ENCODE measurements at places on chromosomes 7 and 10.

GRCh38 chr10:18261063-18261610 lies 120.9 kb downstream of the CACNB2 start:
- no peak for DNase-seq

DNA sequence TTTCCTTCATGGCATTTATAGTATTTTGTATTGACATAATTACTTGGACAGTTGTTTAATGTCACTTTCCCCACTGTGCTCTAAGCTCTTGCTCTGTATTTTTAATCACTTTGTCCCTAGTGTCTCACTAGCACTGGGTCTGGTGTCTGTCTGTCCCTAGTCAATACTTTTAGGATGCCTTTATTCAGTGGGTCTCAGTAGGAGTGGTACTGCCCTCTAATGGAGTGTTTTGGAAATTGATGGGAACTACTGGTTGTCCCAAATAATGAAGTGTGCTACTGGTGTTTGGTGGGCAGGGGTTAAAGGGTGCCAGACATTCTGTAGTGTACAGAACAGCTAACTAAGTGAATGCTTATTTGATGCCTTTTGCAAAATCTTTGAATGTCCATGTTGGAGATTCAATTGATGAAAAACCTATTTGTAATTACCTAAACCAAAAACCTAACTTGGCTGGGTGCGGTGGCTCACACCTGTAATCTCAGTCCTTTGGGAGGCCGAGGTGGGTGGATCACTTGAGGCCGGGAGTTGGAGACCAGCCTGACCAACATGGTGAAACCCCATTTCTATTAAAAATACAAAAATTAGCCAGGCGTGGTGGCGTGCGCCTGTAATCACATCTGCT lies 33.3 kb downstream of the CDK14 start:
- no peak for DNase-seq

GRCh38 chr7:17787257-17787656 lies 153.0 kb downstream of the SNX13 start:
- DNase-seq, result no peak

GRCh38 chr7:14303536-14303935 lies 314.1 kb upstream of the ETV1 start:
- no peak for DNase-seq

- DNase-seq, result no peak
These were observed 47.1 kb upstream of the ZNRF2 start for GRCh38 chr7:30237271-30237695.

DNA sequence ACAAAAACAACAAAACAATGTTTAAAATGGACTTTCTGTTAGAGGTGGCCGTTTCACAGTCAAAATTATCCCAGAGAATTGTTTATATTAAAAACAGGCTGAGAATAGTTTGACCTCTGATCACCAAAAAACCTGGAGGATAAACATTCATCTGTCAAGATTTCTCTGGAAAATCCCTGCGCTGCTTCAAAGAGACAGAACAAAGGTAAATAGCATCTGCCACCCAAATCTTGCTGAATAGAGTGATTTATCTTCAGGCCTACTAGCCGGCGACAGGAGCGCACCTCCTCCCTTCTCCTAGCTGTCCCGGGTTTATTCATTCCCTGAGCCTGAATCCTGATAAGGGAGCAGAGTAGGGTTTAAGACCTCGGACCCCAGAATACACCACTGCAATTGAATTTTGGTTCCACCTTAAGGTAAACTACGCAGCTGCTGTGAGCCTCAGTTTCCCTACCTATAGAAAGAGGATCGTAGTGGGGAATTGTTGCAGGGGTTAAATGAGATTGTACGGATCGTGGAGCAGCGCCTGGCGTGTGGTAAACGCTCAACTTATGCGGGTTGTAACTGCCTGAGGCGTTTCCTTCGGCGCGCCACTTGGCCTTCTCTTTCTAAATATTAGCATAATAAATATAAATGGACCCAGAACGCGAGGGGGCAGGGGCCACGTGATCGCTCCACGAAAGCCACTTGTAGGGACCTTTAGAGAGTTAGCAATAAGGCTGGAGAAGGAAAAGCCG lies 498 bp upstream of the ST7 start:
- DNase-seq, result peak; percentile 10

GRCh38 chr10:86373251-86373650 lies 6.7 kb upstream of the GRID1 start:
- no peak for DNase-seq

DNA sequence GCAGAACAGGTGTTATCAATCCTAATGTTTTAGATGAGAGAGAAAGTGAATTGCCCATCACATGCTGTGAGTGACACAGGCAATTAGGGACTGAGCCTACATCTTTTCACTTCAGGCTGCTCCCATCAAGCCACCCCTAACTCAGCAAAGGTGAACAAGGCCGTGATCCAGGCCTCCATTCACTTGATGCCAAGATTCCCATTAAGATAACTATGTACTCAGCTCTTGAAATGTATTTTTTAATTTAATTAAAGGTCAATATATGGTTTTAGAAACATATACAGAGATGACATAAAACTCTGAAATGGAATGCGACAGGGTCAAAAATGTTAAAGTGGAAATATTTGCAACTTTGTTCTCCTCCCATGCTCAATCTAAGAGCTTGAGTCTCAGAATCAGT lies 27.9 kb upstream of the UBE2H start:
- DNase-seq, result no peak

- DNase-seq, result no peak
These were observed 95.4 kb downstream of the TES start for GRCh38 chr7:116305485-116306408.

DNA sequence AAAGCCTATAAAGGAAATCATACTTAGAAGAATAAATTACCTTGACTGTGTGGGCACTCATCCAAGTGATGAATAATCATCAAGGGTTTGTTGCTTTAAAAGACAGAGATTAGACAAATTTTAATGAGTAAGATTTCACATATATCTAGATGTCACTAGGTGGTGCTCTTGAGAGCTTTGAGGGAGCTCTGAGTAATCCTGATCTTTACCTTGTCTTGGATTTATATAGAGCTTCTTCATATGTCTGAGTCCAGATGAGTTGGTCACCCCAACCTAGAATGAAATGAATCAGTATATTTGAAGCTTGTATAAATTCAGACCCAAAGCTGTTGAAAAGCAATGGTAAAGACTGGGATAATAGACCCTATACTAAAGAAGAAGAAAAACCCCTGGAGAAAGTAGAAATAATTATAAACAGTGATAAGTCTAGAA lies 3.7 kb downstream of the AGR2 start:
- no peak for DNase-seq

DNA sequence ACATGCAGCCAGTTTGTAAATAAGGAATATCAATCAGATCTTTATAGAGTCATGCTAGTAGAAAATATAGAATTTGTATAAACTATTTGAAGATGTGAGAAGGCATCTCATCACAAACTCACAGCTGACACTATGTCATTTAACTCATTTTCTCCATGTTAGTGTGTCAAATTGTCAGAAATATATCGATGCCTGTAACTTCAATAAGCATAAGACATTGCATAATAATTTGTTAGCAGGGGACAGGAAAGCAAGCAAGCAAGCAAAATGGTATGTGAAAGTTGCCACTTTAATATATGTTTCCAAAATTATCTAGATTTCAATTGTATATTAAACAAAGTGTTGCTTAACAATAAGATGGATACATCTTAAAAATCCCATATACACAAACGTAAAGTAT lies 571.0 kb downstream of the ARL4A start:
- DNase-seq, result no peak

DNA sequence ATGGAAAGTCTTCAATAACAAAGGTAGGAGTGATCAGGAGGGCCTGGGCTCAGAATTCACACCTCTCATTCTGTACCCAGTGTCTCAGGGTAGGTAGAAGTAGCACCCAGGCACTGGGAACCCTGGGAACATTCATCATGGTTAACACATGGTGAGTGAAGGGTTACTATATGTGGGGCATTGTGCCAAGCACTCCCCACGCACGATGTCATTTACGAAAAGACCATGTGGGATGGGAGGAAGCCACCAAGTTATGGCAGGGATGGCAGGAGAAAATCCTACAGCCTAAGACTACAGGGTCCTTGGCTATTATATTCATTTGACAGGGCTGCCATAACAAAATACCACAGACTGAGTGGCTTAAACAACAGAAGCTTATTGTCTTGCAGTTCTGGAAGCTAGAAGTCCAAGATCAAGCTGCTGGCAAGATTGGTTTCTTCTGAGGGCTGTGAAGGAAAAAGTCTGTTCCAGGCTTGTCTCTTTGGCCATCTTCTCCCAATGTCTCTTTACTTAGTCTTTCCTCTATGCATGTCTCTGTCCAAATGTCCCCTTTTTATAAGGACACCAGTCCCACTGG lies 27.7 kb upstream of the DDIT4 start:
- no peak for DNase-seq

DNA sequence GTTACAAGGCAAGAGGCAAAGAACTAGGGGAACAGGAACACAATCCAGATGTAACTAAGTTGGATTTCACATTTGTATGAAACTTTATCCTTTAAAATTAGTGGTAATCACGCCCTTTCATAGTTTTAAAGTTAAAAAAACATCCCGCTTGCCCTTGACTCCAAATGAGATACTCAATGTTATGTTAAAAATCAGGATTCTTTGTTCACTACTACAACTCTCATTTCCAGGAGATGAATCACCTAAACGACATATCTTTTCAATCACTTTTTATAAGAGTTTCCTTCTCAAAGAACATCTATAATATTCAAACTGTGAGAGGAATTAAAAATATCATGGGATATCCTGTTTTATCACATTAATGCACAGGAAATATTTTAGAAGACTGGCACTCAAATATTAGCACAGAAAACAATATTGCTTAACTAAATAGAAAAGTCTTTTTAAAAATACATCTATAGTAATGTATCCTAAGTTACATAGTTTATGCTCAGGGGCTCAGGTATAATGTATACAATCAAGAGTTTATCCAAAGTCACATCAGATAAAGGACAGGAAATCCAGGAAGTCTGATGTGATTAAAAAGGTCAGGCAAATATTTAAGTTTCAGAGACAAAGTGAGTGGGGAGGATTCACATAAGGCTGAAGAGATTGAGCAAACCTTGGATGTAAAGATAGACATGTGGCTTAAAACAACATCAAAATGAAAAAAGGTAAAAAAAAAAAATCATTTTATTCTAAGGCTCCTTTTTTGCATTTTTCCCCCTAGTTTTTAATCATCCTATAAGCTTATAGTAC lies 41.9 kb downstream of the CADPS2 start:
- no peak for DNase-seq

DNA sequence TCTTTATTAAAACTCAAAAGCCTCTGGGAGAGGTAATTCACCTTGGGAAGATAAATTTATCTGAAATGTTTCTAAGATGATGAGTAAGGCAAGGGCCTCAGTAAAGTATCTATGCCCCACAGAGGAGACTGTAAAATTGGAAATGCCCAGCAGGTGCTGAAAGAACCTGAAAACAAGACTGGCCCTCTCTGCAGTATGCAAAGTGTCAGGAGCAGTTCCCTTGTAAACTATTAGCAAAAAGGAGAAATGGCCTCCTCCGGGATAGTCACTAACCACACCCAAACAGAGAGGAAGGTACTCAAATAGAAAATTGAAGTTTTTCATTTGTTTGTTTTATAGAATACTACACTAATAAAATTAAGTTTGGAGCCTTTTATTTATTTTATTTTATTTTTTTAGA lies 81.2 kb downstream of the FZD1 start:
- DNase-seq, result no peak

- DNase-seq, result no peak
These were observed 491 bp upstream of the AKAP9 start for GRCh38 chr7:91940171-91940570.

DNA sequence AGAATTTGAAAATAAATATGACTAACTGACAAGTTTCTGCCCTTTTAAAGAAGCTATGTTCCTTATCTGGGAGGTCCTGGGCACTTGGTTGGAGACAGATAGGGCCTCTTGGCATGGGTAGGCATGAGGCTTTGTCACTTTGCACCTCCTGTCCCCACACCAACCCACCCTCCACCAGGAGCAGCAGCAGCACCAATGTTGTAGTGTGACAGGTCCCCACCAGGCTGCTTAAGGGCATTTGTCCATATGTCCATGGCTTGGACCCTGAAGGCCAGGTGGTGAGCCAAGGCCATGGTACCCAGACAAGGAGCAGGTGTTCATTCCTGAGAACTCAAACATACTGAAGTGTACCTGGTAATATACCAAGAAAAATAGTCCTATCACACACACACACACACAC lies 629.1 kb downstream of the ACTR3B start:
- DNase-seq, result no peak

DNA sequence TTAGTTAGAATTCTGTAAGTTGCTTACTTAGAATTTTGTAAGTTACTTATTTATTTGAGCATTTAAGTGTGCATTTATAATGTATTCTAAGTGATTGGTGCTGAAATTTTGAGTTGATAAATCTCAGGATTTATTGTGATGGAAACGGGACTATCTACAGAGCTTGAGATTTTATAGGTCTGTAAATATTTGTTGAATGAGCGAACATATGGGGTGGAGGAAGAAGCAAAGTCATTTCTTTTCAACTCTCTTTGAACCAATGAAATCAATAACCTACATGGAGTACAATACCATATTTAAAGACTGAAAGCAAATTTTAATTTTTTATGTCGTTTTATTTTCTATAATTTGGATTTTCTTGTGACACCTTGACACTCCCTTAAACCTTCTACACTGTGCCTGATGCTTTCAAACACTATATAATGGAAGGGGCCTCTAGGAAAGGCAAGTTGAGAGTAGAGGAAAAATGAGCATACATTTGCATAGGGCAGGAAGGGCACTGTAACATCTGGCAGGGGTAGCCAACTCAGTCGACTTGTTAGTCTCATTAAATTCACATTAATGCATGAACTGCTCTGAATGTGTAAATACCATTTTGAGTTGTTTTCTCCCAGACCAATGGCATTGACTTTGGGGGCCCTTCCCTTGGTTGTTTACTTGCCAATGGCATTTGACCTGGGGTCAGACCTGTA lies 204.2 kb downstream of the DYNC1I1 start:
- DNase-seq, result no peak

- DNase-seq, result no peak
These were observed 407.7 kb downstream of the SH2D4B start for GRCh38 chr10:80945264-80945880.

DNA sequence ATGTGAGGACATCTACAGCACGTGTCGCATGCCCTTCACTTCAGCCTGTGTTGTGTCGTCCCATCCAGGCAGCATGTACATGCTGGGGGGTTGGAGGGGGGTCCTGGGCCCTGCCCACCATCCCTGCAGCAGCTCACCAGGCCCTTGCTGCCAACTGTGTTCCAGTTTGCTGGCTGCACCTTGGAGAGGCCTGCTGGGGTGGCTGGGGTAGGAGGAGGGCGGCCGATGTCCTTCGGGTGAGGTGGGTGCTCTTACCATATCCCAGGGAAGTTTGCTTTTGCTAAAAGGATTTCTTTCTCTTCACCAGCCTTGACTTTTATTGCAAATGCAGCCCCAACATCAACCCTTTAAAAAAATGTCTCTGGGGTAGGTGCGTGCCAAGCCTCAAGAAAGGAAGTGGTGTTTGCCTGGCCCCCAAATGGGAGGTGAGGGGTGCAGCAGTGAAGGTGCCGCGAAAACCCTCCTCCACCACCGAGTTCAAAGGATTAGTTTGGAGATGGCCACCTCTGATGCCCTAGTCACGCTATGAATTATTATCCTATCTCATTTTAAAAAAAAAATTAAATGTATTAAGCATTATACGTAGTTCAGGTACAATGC lies 165.8 kb upstream of the KLF6 start:
- no peak for DNase-seq

GRCh38 chr10:29862923-29863614 lies 196.3 kb downstream of the JCAD start:
- no peak for DNase-seq

Measured in activated CD4-positive, CD25-positive, alpha-beta regulatory T cell treated with anti-CD3 and anti-CD28 coated beads, Interleukin-2, amount 50 U/mL, for 16 hours (primary cell).